ENCODE measurements at places on chromosomes 4 and X.

- DNase-seq, result peak; percentile 48
Observed at GRCh38 chrX:85244450-85245211, 840 bp downstream of the ZNF711 start.

- DNase-seq, result no peak
Observed at GRCh38 chr4:81446634-81447033, 25.1 kb downstream of the RASGEF1B start.

DNA sequence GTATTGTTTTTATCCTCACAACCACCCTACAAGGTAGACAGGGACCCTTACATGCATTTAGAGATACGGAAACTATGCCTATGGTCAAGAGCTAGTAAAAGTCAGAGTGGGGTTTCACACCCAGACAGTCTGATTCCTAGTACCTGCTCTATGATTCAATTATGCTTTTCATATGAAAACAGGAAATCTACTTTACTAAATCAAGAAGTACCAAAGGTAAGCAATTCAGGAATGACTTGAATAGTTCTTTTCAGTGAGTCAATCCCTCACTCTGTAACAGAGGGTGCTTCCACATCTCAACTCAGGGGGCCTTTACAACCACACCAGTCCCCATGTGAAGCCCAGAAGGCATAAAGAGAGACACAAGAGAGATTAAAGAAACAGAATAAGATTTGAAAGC, 191.4 kb downstream of the PPP3CA start:
- no peak for DNase-seq

DNA sequence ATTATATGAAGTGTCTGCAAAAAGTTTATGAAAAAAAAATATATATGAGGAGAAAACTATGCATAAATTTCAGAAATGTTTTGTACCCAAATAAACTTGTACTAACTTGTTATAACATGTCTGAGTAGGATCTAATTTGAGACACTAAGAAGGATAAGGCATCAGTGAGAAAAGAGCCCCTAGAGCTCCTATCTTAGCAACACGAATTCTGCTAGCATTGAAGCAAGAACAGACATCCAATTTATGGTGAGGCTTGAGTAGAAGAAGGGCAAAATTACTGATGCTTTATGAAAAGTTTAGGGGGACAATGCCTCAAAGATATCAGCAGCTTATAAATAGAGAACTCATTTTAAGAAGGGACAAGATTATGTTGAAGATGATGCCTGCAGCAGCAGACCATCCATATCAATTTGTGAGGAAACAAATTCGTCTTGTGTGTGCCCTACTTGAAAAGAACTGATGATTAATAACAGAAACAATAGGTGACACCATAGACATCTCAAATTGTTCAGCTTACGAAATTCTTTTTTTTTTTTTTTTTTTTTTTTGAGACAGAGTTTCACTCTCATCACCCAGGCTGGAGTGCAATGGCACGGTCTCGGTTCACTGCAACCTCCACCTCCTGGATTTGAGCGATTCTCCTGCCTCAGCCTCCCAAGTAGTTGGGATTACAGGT, 35.7 kb upstream of the ADAM29 start:
- DNase-seq, result no peak

DNA sequence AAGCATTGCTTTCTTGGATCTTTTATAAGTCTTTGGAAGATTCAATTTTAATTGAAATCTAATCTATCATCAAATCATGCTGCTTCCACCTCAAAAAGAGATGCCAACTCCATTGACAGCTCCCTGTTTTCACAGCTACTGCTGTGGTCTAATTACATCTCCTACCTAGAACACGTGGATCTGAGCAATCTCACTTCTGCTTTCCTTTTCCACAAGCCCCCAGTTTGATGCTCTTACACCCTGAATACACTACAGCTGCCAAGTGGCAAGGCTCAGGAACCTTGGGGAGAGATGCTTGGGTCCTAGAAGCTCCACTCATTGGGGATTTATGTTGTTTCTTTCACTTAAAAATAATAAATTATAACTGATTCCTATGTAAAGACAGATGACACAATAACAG, 172.0 kb downstream of the CFAP299 start:
- no peak for DNase-seq
